ENCODE measurements at places on chromosomes 4 and X.
A peak's percentile ranks its signal among the peaks of the same experiment; 100 is the strongest.

DNA sequence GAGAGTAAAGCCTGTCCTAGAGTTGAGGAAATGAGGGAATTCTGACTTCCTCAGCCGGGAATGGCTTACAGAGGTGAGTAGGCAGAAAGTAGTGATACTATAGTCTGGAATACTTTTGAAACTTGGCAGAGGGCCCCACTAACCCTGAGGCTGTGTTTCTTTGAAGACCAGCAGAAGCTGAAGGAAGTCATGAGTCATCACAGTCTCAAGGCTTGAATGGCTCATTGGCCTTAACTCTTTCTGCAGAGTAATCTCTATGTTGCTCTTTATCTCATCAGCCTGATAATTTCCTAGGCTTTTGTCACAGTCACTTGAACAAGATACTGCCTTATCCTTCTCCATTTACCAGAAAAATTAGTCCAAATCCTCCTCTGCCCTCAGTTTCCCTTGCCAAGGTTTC is 80.8 kb downstream of the ANKRD50 start:
- peak; percentile 93 for DNase-seq

DNA sequence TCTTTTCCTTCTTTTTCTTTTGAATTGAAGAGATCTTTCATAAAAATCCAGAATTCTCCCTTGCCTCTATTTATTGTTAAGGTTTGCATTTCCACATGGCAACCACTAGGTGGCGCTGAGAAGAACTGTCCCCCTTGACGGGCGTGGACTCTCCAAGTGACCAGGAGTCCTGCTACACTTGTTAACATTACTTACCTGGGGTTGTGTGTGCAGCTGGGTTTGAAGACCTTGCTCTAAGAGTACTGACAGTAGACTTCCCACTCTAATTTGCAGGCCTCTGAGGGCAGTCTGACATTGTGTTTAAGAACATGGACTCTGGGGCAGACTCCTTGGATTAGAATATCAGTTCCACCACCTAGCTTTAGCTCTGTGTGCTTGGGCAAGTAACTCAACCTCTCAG is 52.8 kb downstream of the GPRIN3 start:
- peak; percentile 27 for DNase-seq

GRCh38 chr4:164935363-164935762 is 42.1 kb downstream of the TRIM61 start:
- DNase-seq = peak; percentile 36

DNA sequence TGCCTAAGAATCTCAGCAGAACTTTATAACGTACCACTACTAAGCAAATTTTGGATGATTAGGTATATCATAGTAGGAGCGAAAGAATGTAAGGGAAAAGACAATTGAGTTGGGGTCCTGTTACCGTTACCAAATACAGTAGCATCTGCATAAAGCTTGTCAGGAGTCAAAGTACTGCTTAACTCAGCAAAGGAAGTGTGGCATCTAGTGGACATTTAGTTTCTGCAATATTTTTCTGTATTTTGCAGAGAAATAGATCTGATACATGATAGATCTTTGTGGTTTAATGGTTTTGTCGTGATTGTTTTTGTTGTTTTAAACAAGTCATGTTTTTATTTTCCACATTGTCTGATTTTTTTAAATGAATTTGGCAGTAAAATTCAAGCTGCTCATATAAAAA is 81.0 kb upstream of the SMARCAD1 start:
- peak; percentile 13 for DNase-seq

DNA sequence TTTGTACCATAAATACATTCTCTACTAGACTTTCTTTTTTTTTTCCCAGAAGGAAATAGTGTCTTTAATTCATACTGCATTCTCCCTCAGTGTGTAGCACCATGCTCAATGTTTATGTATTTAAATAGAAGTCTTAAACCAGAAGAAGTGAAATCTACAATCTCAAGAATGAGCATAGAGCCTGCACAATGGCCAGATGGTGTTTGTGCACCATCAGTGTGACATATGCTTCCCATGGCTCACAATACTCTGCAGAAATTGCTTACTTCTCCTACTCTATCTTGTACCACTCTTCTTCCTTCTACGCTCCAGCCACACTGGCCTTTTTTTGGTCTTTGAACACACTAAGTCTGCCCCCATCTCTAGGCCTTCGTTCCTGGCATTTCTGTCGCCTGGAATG is 2.6 kb upstream of the DOCK11 start:
- DNase-seq = no peak

GRCh38 chr4:40789031-40789430 is 39.3 kb downstream of the NSUN7 start:
- no peak for DNase-seq

DNA sequence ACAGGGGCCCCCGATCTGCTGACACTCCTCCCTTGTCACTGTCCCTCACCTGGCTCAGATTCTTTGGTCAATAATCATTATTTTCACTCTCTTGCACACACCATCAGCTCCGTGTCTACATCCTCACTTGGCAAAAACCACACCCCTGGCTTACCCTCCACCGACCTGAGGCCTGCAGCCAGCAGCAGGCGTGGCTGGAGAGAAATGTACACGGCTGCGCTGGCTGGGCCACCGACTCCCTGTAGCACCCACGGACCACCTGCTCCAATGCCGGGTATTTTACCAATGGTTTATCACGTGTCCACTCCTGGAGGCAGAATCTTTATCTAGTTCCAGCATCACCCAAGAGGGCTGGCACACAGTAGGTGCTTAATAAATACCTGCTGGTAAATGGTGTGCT is 98.4 kb downstream of the WFS1 start:
- DNase-seq = no peak

GRCh38 chr4:93732509-93732908 is 96.0 kb upstream of the ATOH1 start:
- DNase-seq = no peak

DNA sequence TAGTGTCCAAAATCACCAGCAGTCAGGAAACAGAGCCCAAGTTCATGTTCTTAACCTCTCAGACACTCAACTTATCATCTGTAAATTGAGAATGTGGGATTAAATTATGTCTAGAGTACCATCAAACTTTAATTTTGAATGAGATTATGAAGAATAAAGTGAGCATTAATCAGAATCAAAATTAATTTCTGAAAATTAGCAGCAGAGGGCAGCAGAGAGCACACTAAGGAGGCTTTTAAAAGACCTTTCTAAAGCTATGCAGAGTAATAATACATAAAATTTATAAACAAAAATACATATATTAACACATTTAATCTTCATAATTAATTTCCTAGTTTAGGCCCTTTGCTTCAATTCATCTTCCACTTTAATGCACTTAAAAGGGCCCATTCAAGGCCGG is 7.1 kb downstream of the TASL start:
- no peak for DNase-seq

GRCh38 chr4:62543002-62543401 is 1342.9 kb downstream of the ADGRL3 start:
- DNase-seq = no peak

GRCh38 chr4:64095398-64095797 is 313.9 kb downstream of the TECRL start:
- no peak for DNase-seq

- DNase-seq = peak; percentile 68
Observed at GRCh38 chr4:78059524-78059889, 2.4 kb downstream of the FRAS1 start.

DNA sequence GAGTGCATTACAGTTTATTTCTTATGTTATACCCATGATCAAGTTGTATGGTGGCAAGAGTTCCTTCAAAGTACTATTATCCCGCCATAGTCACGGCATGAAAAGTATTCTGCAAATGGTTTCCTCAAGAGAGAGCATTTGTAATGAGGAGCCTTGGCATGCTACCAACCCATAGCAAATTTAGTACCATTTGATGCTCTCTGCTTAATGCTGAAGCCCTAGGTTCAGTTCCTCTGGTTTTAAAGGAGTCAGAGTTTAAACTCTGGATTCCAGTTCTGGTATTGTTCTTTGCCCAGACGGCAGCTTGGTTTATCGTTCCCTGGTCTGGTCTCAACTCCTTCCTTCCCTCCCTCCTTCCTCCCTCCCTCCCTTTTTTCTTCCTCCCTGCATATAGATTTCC is 371.3 kb downstream of the BMPR1B start:
- no peak for DNase-seq

DNA sequence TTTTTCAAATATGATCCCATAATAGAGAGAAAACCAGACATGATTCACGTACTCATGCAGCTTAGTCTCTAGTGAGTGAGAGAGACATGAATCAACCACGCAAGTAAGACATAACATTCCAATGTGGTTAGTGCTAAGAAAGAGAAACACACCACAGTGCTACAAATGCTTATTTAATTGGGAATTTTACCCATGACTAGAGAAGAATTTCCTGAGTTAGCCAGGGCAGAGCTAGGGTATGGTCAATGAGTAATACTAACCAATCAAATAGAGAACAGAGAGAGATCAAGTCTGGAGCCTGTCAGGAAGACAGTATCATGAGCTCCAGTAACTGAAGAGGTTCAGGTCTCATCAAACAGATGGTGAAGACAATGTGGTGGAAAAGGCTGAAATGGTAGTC is 495.2 kb downstream of the PDGFC start:
- peak; percentile 89 for DNase-seq

DNA sequence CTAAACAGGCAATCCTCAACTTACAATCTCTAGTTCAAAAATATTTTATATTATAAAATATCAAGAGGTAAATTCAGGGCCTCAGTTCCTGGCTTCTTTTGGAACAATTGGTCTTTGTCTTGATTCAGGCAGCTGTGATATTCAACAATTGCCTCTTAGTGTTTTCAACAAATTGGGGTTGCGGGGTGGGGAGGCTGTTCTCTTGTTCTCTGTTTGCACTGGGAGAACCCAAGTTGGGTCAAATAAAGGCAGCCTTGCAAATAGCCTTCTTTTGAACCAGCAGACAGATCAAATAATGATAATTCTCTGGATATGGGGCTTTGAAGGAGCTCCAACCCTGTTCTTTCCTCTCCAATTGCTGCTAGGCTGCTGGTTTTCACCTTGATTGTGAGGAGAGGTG is 142.5 kb downstream of the COL4A5 start:
- no peak for DNase-seq

Measured in H4 (cell line).